ENCODE measurements at places on chromosomes 7 and 10.

- DNase-seq: no peak
Measured at GRCh38 chr10:102147561-102147960, 4.6 kb upstream of the NOLC1 start.

DNA sequence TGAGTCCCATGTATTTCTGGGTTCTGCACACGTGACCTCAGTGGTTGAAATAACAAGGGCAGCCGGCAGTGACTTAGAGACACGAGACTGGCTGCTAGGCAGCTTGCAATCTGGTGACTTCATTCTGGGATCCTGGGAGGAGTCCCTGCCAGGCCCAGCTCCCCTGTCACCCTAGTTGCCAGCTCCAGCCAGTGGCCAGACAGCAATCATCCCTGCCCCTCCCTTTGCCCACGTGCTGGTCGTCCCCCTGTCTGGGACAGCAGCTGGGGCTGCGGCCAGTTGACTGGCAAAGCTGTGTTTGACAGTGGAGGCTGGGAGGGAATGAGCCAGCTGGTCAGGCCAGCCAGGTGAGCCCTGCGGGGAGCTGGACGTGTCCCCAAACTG lies 30.0 kb downstream of the ADGRA1 start:
- no peak for DNase-seq

DNA sequence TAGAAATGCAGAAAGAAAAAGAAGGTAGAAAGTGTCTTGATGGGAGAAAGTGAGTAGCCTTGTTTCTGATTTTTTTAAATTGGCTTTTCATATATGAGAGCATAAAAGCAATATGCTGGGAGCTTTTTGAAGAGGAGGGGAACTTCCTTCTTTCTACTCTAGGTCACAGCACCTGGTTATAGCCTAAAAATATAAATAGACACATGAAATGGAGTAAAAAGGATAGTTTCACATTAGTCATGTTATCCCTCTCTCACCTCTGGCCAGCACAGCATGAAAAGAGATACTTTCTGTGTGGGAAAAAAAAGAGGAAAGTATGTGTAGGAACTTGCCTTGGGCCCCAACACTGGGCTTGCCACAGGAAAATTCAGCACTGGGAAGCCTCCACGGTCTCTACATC lies 292.2 kb upstream of the ZWINT start:
- DNase-seq: no peak

DNA sequence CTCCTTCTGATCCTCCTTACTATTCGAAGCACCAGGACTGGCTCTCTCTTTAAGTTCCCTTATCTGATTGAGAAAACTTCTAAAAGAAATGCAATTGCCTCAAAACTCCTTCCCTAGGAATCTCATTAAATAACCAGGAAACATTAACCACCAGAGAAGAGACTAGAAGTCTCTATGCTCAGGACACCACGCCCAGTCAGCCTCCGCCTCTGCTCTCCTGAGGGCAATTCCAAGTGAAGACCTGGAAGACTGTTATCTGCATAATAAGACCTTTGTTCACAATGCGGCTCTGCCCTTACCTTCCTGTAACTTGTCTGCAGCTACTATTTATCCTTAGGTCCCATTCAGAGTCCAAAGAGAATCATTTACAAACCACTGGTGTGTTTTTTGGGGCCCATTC lies 78.8 kb downstream of the ELMO1 start:
- DNase-seq: no peak

- no peak for DNase-seq
Measured at GRCh38 chr7:132256721-132257212, 319.5 kb downstream of the PLXNA4 start.

DNA sequence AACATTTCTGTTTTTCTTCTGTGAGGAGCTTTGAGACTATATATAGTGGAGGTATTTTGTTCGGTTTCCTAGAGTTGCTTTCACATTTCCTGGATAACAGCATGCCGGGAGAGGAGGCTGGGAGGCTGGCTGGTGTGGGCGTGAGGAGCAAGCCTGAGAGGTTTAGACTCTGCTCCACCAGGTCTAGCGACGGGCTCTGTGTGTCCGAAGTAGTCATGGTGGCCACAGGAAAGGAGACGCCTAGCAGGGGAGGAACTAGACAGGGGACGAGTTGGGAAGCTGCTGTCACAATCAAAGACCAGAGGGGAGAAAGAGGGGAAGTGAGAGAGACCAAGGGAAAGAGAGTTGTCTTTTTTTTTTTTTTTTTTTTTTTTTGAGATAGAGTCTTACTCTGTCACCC lies 19.6 kb downstream of the PTPRE start:
- DNase-seq: no peak

- no peak for DNase-seq
Measured at GRCh38 chr10:132383751-132384196, 13.2 kb upstream of the PWWP2B start.

DNA sequence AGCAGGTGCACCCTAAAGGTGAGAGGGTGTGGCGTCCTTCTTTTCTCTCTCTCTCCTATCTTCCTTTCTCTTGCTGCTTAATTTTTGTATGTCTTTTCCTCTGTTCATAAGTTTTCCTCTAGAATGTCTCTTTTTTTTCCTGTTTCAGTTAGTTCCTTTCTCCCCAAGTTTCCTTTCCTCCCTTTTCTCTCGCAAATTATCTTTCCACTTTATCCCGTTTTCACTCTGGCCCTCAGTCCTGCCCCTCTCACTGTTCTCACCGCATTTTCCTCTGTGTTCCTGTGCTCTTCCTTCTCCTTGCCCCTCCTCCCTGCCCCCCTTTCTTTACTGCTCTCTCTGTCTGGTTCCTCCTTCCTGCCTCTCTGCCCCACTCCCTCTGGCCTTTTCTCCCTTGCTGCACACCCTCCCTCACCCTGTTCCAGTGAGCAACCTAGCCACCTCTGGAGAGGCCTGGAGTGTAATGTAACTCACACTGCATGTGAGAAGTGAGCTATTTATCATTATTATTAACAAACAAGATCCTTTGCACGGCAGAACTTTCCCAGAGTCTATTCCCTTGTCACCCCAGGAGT lies 158.5 kb downstream of the C10orf105 start:
- DNase-seq: no peak

DNA sequence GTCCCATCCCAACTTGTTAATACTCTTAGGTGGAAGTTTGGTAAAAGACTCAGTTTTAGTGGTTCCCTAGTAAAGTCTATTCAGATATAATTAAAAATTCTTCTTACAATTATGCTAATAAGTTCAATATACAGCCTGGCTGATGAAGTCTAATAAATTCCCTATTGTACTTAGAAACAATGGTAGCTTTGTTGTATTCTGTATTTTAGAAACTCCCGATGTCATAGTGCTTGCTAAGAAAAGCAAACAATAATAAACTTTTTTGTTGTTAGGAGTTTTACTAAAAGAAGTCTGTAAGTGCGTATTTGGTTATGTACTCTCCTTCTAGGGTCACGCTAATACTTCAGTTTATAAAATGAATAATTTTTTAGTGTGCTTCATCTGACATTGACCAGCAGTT lies 206.8 kb downstream of the VTI1A start:
- DNase-seq: no peak

- no peak for DNase-seq
Measured at GRCh38 chr10:78579576-78579975, 489.2 kb upstream of the ZMIZ1 start.

DNA sequence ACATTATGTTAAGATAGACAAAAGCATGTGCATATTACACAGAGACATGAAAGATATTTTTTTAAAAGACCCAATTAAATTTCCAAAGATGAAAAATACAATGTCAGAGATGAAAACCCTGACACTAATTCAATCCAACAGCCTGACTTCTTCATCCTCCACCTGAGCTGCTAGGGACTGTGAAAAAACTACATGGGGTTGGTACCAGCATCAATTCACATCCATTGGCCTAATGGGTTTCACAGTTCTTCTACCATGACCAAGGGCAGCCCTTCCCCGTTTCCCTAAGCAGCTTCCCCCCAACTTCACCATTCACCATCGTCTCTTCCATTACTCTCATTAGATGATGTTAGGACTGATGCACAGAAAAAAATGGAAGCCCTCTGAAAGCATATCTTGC lies 37.4 kb upstream of the CDCA7L start:
- DNase-seq: no peak

DNA sequence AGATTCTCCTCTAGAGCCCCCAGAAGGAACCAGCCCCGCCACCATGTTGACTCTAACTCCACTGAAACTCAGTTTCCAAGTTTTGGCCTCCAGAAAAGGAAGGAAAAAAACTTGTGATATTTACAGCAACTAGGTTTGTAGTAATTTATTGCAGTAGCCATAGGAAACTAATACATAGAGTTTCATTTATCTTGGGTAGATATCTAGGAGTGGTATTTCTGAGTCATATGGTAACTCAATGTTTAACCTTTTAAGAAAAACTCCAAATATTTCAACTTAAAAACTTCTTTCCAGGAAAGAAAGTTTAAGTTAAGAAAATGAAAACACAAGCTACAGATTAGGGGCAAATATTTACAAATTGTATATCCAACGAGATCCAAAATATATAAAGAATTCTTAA lies 576.7 kb downstream of the KCNMA1 start:
- DNase-seq: no peak

- peak; percentile 39 for DNase-seq
Measured at GRCh38 chr10:102673819-102674511, 29.7 kb downstream of the TRIM8 start.

DNA sequence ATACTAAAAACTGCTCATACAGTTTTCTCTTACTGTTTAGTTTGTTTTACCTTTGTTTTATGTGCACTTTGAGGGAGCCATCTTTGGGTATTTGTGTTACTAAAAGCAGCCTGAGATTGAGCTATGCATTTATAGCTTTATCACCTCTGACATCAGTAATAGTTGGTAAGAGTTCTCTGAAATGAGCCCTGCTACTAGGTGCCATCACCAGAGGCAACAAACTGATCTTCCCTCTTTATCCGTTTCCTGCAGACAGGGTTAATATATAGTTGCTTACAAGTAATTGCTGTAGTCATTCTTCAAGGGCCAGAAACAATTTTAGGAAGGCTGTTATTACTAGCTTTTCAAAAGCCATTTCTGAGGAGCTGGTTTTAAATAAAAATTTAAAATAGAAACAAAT lies 49.1 kb downstream of the KIF20B start:
- DNase-seq: no peak

GRCh38 chr10:76299501-76299900 lies 868.1 kb downstream of the LRMDA start:
- DNase-seq: no peak

DNA sequence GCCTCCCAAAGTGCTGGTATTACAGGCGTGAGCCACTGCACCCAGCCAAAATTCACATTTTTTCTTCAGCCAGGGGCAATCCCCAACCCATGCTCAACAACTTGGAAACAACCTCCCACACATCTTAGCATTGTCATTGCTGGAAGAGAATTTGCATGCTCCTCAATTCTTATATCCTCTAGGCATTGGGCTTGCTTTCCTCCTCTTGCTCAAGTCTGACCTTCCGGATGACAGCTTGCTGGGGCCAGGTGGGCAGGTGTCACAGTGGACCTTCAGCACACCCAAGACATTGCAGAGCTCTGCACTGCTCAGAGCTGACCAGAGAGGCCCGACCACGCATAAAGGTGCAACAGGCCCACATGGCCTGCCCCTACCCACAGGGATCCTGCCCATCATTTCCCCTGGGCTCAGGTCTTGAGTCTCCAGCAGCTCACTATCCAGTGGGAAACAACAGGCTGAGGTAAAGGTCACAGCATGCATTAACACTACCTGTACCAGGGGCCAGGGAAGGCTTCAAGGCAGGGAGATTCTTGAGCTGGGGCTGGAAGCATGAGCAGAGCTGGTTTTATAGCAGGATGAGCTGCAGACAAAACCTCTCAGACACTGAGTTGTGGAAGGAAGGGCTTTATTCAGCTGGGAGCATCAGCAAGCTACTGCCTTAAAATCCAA lies 6.8 kb upstream of the GPR15LG start:
- DNase-seq: no peak

GRCh38 chr7:104857458-104858425 lies 156.3 kb upstream of the KMT2E start:
- DNase-seq: no peak

- no peak for DNase-seq
Measured at GRCh38 chr7:40828686-40829600, 694.1 kb downstream of the SUGCT start.

GRCh38 chr10:125396676-125397075 lies 236.3 kb upstream of the CTBP2 start:
- peak; percentile 69 for DNase-seq

GRCh38 chr7:68964060-68964459 lies 634.2 kb upstream of the AUTS2 start:
- DNase-seq: peak; percentile 23

GRCh38 chr7:22452142-22452959 lies 47.6 kb downstream of the STEAP1B start:
- DNase-seq: no peak

DNA sequence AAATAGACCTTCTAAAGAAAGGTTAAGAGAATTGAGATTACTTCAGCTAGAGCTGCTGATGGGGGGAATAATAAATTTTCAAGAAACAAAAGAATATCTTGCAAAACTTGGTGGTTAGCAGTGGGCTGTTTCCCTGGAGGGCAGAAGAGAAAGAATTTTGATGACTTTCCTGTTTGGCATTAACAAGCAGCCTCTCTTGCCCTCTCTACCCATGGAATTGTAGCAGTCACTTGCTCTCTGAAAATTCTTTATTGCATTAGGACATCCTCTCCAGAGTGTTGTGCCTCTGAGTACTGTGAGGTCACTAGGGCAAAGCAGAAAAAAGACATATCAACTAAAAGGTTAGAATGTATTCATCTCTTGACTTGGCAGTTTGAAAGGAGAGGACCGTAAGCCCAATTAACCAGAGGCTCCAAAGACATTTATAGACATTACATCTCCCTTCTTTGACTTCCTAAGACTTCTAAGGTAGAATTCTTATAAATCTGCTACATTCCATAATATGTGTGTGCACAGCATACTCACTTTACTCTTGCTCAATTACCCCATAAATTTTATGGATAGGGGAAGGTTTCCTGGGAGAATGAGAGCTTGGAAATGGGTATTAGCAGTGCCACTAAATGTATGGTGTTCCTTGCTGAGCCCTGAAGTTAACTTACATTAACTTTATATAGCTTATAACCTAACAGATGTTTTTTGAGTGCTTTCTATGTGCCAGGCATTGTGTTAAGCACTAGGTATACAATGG lies 215.3 kb downstream of the KIF20B start:
- no peak for DNase-seq

DNA sequence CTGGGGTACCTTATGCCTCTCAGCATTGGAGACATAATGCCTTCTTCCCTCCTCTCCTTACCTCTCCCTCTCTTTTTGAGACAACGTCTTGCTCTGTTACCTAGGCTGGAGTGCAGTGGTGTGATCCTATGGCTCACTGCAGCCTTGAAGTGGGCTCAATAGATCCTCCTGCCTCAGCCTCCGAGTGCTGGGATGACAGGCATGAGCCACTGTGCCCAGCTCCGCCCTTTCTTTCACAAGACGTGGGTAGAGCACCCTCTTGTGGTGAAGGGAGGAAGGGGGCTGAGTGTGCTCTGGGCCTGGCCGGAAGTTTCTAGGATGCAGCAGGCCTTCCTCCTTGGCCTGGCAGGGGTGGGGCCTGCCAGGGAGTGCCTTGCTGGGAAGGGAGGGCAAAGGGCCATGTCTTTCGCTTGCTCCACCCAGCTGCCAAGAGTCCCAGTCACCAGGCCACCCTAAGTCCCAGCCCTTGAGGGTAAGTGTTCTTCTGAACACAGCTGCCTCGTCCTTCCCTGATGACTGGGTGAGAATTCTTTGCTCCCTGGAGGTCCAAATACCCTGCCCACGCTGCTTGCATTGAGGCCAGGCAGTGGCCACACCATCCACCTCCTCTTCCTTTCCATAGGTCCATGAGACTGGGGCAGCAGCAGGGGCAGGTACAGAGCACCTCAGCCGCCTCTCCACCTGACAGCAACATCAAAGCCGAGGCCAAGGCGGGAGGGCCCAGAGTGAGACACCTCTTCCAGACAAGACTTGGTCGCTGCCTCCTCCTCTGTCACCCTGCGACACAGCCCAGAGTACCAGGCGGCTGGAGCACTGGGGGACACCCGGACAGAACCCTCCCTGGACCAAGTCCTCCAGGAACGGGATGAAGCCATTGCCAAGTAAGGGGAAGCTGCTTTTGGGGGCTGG lies 3.7 kb downstream of the ABHD11 start:
- peak; percentile 49 for DNase-seq
